Fibroblast of skin of scalp (primary cell): ENCODE measurements at places on chromosomes 7 and 10.
A peak's percentile ranks its signal among the peaks of the same experiment; 100 is the strongest.

- DNase-seq = no peak
These were observed 64.4 kb downstream of the NPTX2 start for GRCh38 chr7:98681511-98681910.

DNA sequence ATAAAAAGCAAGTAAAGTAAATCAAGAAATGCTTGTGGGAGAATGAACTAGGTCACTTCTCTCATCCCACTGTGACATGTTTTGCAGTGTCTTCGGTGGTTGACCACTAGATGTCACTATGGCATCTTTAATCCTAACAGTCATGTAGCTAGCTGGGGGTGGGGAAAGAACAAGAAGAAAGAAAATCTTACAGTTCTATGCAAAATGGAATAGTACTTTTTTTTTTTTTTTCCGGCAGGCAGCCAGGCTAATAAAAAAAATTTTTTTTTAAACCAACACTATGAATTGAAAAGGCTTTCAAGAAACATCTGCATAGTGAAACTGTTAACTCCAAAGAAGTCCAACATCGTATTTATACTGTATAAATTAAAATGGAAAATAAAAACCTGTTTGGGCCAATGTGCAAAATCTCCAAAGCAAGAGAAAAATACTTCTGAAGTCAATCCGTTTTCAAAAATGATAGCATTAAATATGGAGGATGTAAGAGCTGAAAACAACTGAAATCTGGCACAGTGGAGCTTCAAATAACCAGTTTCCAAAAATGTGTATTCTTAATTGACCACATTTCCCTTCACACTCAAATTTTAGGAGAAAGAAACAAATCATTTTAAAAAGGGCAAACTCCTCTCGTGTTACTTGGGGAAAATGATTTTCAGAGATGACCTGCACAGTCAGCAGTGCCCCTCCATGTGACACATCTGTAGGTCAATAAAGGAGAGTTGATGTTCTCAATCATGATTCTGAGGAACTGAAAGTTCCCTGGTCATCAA lies 38.5 kb downstream of the CDK1 start:
- DNase-seq = peak; percentile 90

DNA sequence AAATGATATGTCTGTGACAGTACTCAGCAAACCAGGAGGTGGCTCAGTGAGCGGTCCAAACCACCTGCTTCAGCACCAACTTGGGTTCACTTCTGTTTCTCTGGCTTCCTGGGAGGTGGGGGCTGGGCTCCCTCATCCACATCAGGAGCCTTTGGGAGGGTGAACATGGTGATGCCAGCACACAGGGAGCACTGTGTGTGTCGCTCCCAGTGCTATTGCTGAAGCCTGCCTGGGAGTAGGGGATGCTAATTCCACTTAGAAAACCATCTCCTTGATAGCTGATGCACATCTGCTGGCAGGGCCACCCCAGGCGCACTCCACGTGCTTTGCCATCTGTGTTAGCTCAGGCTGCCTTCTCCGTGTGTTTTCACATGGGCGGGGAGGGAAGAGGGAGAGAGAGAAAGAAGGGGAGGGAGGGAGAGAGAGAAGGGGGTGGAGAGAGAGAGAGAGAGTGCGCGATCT lies 58.0 kb downstream of the RAMP3 start:
- DNase-seq = no peak

- DNase-seq = peak; percentile 37
These were observed 66.1 kb upstream of the JCAD start for GRCh38 chr10:30125496-30125895.

GRCh38 chr7:29953726-29954347 lies 35.8 kb downstream of the SCRN1 start:
- peak; percentile 36 for DNase-seq

- DNase-seq = peak; percentile 62
These were observed 47.2 kb downstream of the PWWP2B start for GRCh38 chr10:132443983-132444876.
